ENCODE measurements at places on chromosomes 12 and 14.
A peak's percentile ranks its signal among the peaks of the same experiment; 100 is the strongest.

GRCh38 chr12:104374071-104374470, 70.5 kb downstream of the EID3 start:
- DNase-seq, result no peak

DNA sequence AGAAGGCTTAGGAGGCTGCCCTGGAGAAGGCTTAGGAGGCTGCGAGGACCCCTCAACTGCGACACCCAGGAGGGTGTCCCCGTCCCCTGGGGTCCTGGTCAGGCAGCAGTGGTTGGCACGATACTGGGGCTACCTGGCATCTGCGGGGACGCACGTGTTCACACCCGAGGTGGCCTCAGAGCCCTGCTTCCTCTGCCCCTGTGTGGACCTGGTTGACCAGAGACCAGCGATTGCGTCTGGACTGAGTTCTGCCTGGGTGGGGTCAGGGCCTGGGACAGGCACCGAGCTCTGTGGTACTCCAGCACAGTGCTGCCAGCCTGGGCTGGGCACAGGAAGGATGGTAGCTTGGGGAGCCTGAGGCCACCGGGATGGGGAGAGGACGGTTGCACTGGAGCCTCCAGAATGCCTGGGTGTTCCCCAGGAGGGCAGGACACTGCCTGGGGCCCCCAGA, 735 bp downstream of the ASPG start:
- DNase-seq, result no peak

GRCh38 chr14:94769391-94770250, at the start of gene GSC:
Gene GSC (minus strand): TSS chr14:94770113. CDS start chr14:94770015, 98 bp downstream.
- peak; percentile 50 for DNase-seq

DNA sequence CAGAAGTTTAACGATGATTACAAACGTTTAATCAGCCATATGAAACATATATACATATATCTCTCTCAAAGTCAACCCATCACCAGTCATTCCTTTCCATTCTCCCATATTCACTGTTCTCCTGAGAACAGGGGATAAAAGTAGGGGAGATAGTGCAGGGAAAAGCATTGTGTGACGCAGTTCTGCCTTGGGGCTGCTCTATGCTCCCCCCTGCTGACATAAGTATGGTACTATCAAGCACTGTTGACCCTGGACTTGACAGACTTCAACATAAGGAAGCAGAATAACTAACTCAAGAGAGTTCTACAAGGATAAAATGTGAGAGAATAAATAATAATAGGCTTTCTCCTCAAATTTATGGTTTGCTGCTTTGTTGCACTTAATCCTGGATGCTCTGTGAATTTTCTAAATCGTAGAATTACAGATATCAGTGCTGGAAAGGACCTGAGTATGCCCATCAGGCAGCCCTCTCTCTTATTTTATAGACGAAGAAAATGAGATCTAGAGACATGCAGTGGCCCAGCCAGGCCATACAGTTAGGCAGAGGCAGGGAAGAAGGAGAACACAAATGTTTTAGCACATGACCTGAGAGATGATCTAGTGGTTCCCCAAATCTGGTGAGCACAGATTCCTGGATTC, 87.2 kb downstream of the SCN8A start:
- peak; percentile 14 for DNase-seq

- DNase-seq, result no peak
Measured at GRCh38 chr12:113899561-113900471, 66.3 kb downstream of the RBM19 start.

DNA sequence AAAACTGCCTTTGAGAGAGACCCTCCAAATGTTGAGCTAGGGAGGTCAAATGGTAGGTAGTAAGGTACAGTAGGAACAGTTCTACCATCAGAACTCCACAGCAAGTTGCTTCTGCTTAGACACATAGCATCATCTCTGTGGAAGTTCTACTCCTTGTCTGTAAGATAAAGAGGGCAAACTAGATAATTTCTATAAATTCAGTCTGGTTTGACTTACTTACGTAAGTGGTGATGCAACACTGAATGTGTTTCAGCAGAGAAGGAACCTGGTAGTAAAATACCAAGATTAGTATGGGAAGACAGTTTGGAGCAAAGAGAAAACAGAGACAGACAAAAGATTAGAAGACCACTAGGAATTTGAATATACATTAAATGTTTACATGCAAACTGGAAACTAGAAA, 42.0 kb downstream of the KITLG start:
- no peak for DNase-seq

- DNase-seq, result no peak
Measured at GRCh38 chr12:69490920-69491643, 20.9 kb downstream of the FRS2 start.

- DNase-seq, result no peak
Measured at GRCh38 chr12:93679308-93679925, 2.2 kb downstream of the CRADD start.

DNA sequence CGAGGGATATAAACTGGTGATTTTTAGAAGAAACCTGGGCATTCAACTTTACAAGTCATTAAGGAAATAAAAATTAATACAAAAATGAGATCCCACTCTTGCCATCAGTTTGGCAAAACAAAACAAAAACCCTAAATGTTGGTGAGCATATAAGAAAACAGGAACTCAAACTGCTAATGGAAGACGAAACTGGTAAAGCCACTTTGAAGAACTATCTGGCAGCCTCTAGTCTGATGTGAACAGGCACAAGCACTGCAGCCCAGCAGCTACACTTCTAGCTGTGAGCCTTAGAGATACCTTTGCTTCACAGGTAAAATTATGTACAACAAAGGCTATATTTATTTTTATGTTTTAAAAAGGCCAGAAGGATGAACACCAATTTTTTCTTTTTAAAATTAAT, 459.6 kb downstream of the ZFP36L1 start:
- no peak for DNase-seq

DNA sequence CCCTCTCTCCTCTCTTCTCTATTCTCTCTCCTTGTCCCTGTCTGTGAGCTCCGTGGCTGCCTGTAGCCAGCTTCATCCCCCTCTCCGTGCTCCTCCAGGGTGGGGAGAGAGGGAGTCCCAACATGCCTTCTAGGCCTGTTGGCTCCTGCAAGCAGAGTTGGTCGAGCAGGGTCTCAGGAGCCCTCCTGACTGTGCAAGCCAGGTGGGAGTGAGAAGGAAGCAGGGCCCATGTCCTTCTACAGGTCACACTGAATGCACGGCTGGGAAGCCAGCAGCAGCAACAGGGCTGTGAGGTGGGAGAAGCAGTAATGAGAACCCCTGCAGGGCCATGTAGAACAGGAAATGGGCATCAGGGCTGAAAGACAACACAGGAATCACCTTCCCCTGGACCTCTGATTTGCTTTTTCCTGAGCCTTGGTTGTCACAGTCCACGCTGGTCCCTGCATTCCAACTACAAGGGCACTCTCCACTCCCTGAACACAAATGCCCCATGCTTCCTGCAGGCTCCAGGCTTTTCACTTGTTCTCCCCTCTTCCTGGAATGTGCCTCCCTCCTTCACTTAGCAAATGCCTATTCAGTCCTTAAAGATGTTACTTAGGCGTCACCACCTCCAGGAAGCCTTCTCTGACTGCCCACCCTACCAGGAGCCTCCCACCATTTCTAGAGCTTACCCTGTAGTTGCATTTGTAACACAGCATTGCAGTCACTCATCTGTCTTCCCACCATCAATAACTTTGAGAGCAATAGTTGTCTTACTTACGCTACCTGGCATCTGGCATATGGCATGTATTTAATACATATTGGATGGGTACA, 51.2 kb downstream of the TSPAN11 start:
- no peak for DNase-seq

DNA sequence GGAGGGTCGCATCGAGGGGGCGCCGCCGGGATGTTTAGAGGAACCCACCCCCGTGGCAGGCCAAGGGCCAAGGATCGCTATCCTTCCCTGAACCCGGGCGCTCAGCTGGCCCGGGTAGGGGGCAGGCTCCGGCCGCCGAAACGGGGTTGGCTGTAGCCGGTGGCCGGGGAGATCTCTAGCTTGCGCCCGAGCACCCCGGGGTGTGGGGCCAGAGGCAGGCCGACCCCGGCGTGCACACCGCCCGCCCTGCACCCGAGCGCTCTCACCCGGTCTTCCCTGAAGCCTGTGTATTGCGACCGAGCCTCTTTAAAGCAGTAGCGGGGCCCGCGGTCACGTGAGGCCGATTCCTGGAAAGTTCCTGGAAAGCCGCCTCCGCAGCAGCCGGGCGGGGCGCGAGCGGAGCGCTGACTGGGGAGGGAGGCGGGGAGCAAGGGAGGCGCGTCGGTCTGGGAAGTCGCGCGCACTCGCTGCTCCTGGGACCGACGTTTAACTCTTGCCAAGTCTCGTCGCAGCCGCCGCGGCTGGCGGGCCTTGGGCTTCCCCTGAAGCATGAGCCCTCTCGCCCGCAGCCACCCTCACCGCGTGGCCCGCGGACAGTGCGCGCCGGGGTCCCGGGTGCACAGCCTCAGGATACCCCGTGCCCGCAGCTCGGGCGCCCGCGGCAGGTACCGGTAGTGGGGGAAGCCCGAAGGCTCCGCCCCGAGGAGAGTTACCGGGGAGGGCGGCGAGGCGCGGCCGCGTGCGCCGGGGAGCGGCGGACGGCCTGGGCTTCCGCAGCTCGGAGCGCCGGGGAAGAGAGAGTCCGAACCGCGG, 1.7 kb upstream of the SOCS2 start:
- DNase-seq, result peak; percentile 89

- no peak for DNase-seq
Measured at GRCh38 chr12:89344862-89345202, 7.5 kb downstream of the DUSP6 start.

DNA sequence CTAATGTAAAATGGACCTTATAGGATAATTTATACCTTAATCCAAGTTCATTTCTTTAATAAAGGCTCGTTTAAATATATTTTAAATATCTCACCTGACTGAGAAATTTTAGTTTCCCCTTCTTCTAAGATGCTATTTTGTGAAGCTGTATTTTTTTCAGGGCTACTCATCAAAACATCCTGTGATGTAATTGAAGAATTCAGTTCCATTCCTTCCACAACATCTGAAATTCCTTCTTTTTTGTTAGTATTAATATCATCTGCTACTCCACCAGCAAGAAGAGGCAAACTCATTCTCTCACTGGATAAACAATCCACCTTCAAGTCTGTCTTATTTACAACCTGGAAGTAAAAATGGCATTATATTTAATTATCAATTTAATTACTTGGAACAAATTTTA, 22.5 kb downstream of the LGALS3 start:
- no peak for DNase-seq

DNA sequence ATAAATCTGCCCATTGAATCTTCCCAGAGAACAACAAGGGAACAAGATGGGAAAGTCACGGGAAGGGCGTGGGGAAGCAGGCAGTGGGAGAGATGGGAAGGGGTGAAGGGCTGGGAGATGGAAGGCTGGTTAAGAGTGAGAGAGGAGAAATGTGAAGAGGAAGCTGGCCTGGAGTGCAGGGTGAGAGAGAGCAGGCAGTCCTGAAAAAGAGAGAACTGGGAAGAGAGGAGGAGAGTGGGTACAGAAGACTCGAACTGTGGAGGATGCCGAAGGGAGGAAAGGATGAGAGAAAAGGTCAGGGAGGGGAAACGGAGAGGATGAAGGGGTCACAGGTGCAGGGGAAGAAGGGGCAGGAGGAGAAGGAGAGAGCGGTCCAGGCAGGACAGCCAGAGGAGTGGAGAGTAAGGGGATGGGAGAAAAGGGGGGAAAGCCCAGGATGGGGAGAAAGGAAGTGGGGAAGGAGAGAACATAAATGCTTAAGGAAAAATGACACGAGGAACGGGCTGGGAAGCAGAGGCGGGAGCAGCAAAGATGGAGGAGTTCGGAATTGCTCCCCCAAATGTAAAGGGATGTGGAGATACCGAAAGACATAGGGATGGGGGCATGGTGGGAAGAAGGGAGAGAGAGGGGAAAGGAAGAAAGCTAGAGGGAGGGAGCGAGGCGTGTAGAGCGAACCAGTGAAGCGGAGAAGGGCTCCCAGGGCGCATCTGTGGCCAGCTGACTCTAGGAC, 1.2 kb downstream of the PIANP start:
- no peak for DNase-seq

- no peak for DNase-seq
Measured at GRCh38 chr12:104740668-104741067, 217.4 kb downstream of the SLC41A2 start.

GRCh38 chr12:120132863-120133385, 16.4 kb upstream of the RAB35 start:
- no peak for DNase-seq

GRCh38 chr14:78608998-78609787, 439.0 kb downstream of the NRXN3 start:
- no peak for DNase-seq

DNA sequence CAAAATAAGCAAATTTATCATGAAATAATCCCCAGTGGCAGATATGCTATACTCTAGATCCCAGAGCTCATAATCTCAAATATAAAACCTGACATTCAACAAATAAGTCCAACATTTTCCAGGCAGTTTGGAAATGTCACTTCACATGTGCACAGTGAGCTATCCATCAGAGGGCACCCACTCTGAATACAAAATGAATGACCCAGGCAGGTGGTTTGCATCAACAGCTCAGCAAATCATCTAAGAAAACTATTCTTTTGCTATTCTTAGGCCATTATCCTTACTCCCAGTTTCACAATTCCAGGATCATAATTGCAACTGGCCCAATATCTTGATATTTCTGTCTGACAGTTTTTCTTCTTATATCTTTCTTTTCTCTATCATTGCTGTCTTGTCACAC, 38.5 kb downstream of the TRIM9 start:
- no peak for DNase-seq

DNA sequence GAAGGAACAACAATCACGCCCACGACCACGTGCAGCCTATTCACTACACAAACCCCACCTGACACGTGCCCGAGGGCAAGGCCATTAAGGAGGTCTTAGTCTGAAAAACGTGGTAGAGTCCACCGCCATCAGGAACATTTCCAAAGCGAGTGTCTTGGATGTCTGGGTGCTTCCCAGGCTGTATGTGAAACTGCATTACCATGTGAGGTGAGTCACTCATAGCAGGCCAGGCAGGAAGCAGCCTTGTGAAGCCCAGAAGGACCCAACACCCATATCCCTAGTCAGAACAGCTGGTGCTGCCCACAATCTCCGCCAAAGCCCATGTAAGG, 3.3 kb upstream of the KRT79 start:
- DNase-seq, result no peak

DNA sequence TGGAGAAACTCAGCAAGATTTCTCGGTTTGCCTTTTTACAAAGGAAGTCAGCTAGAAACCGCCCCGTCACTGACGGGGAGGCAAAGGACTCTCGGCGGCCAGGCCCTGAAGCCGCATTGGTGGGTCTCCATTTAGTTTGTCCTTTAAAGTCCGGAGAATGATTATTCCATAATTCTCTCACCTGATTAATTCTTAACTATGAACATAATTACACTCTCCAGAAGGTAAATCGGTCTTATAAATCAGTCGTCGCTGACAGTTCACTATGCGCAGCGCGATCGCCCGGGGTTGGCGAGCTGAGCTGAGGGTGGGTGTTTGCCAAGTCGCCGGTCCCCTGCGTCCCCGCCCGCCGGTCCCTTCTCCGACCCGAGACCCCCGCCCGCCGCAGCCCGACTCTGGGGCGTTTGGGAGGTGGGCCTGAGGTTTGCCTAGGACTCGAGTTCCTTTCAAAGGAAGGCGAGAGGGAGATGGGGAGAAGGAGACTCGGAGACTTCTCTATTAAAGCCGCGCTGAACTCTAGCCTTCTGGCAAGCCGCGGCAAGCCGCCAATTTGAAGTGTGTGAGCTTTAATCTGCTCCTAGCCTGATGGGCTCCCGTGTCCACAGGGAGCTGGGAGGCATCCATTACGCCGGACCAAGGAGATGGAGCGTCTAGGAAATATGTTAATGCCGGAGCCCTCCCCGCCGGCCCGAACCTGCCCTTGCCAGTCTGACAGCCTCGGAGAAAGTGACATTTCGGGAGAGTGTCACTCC, 392.9 kb downstream of the NOVA1 start:
- no peak for DNase-seq

GRCh38 chr12:131097202-131098177, 143.8 kb downstream of the ADGRD1 start:
- DNase-seq, result no peak
